HFFc6 (cell line): ENCODE measurements at places on chromosomes 16 and 17.

GRCh38 chr17:42199416-42200011 lies 5.2 kb upstream of the GHDC start:
- DNase-seq: no peak

DNA sequence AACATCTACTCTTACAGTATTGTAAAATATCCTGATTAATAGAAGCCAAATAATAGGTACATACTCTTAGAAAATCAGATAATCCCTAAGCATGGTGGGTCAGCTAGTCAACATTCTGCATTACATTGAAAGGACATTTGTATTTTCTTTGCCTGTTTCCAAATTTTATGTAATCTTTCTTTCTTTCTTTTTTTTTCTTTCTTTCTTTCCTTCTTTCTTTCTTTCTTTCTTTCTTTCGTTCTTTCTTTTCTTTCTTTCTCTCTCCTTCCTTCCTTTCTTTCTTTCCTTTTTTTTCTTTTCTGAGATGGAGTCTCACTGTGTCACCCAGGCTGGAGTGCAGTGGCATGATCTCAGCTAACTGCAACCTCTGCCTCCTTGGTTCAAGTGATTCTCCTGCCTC lies 18.9 kb downstream of the ITGB3 start:
- DNase-seq: no peak

DNA sequence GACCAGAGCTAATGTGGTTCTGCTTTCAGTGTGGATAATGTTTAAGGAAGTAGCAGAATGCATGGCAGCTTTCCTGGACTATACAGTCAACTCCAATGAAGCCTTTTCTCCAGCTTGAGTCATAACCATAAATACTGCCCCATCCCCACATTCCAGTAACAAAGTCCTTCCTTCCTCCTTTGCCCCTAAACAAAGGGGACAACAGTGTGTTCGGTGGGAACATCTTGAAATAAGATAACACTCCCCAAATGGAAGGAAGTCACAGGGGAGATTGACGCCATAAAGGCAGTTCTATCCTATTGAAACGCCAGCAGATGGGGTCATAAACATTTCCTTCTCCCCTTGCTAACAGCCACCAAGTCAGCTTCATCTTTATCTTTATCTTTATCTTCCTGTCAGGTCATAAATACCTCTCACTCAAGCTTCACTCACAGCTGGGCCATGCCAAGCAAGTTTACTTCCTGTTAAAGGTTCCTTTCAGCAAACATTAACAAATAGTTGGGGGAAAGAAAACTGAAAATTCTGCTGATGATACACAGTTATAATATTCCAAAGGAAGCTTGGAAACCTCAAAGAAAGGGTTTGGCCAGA lies 136.7 kb downstream of the SNX11 start:
- DNase-seq: peak; percentile 51

- DNase-seq: no peak
Measured at GRCh38 chr17:38561416-38562214, 44.1 kb downstream of the SRCIN1 start.
